T-helper 2 cell treated with Interferon-gamma antibody and Interleukin-4, amounts not matched to agents 5 μg/mL and 100 μg/mL, for 36 hours (primary cell): ENCODE measurements at places on chromosomes 1 and 21.

DNA sequence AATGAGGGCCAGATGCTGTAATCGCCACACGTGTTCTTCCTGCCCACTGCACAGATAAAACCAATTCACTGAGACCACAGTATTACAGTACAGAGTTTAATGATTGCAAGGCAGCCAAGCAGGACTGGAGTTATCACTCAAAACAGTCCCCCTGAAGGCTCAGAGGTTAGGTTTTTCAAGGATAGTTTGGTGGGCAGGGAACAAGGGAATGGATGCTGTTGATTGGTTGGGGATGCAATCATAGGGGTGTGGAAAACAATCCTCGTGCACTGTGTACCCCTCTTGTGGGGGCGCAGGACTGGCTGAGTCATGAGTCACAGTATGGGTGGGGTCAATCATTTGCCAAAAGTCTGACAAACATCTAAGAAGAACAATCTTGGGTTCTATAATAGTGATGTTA lies 12.4 kb upstream of the USP1 start:
- no peak for DNase-seq

- no peak for DNase-seq
Measured at GRCh38 chr1:32126770-32127169, 18.9 kb downstream of the KPNA6 start.

GRCh38 chr1:211037095-211037494 lies 96.9 kb downstream of the KCNH1 start:
- no peak for DNase-seq

GRCh38 chr1:54549181-54549924 lies 1.3 kb downstream of the ACOT11 start:
- no peak for DNase-seq

DNA sequence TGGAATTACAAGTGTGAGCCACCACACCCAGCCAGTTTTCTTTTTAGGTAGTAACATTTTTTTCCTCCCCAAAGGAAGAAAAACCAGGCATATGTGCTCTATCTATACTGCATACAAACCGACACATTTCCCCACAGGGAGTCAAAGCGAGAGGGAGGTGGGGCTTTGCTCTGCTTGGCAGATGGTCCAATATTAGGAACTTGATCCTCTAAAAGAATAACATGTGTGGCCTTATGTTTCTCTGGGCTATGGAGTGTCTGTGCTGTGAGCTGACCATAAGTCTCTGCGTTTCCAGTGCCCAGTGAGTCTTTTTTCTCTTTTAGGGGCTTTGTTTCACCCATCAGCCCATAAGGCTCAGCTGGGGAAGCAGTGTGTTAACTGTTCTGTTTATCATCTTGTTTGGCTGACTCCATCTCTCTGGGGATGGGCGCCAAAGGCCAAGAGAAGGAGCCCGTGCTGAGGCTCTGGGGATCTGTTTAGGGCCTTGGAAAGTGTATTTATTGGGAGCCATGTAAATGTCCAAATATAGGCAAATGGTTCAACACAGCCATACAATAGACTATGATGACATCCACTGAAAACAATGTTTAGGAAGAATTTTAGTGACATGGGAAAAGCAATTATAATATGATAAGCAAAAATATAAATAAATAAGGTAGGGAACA lies 20.2 kb downstream of the LMOD1 start:
- no peak for DNase-seq

DNA sequence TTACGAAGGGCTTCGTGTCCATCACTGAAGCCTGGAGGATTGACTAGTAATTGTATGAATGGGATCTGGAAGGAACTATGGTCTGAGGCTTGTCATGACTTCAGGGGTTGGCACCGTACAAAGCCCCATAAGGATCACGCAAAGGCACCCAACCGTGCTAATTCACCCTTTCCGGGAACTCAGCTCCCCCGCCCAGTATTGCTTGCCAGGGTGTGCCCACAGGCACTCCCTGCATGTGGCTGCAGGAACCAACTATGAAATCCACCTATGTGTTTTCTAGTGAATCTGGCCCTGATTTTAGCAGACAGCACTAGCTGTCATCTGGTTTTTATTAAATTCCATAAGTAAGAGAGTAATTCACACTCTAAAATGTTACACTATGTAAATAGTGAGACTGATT lies 139.2 kb downstream of the TM2D1 start:
- DNase-seq = no peak

DNA sequence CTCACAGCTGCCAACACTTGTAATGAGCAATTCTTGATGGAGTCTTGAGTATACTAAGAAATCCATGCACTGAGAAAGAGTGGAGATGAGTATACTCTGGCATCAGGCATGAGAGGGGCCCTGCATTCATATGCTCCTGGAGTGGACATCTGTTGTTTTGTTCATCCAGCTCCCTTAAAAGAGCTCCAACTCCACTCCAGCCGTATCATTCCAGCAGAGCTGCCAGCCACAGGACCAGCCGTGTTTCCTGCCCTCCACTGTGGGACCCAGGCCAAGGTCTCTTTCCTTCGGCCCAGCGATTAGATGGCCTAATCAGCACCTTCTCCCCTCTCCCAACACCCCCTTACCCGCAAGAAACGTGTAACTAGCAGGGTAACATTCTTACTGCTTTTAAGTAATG lies 144.5 kb downstream of the OMA1 start:
- no peak for DNase-seq

DNA sequence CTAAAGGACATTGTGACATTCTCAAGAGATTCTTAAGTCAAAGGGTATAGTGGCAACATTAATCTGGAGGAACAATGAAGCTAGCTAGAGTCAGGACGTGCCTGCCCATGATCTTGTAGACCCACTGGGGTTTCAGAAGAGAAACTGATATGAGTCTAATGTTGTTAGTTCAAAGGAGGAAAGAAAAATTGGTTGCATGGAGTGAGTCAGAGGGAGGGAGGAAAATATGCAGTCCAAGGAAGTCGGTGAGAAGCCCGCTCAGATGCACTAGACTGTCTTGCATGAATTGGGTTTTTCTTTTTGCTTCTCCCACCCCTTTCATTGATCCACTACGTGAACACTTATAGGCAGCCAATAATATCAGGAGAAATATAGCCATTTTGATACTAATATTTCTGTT lies 53.8 kb upstream of the SYT14 start:
- DNase-seq = no peak

GRCh38 chr21:32046191-32046590 lies 173.4 kb downstream of the HUNK start:
- DNase-seq = no peak

DNA sequence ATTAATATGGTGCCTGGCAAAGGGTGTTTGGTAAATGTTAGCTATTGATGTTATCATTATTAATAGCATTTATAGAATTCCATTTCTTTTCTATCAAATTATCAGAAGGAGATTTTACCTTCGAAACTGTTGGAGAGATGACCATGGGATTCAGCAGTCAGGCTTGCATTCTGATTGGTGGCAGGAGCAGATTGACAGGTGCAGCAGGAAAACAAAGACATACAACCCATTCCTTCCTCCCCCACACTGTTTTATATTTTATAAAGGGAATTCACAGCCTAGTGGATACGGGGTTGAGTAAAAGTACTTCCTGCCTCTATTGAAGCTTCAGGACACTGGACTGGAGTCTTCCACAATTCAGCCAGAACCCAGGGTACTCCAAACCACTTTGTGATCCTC lies 55.1 kb upstream of the SYT14 start:
- DNase-seq = no peak

GRCh38 chr1:245285168-245285567 lies 130.4 kb downstream of the KIF26B start:
- DNase-seq = no peak

GRCh38 chr1:240294566-240294965 lies 202.9 kb downstream of the FMN2 start:
- DNase-seq = no peak

DNA sequence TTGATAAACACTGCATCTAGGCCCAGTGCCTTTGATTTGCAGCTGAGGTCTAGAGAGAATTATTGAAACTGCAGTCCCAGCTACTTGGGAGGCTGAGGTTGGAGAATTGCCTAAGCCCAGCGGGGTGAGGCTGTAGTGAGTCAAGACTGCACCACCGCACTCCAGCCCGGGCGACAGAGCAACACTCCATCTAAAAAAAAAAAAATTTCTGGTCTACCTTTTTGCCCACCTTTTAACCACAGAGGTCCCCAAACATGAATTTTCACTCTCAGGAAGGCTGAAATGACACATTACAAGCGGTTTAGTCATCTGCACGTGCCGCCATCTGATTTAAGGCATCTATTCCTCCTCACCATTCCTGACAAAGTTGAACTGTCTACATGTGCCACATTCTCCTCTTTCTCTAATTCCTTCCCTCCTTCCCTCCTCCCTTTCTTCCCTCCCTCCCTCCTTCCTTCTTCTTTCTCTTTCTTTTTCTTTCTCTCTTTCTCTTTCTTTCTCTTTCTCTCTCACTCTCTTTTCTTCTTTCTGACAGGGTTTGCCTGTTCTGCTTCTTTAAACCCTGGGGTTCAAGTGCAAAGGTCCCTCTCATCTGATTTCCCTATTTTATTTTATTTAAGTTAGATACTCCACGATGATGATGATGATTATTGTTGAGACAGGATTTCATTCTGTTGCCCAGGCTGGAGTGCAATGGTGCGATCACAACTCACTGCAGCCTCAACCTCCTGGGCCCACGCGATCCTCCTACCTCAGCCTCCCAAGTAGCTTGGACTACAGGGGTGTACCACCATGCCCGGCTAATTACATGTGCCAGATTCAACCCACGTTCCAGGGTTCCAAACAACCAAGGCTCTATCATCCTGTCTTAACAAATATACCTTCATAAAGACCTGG lies 3.0 kb upstream of the SOD1 start:
- peak; percentile 32 for DNase-seq

DNA sequence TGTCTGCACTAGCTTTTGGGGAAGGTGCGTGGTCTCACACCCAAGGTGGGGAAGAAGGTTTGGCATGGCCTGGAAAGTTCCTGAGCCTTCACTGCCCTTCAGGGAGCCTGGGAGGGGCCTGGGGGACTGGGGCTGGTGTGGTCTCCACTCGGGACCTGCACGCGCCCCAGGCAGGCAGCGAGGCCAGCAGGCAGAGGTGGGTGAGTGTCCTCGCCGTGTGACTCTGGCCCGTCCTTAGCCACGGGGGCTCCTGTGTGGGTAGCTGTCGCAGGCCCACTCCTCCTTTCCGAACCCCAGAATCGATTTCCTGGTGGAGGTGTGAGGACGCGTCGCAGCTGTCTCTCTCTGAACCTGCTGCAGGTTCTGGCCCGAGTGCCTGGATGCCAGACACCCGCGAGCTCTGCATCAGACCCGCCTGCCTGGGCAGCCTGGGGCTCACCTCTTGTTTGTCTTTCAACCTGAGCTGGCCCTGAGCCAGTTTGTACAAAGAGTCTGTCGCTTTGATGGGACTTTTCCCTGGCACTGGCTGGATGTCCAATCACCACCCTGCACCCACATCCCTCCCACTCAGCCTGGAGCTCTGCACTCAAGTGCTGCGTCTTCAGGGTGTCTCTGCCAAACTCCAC lies 36.0 kb upstream of the SLC19A1 start:
- no peak for DNase-seq

GRCh38 chr1:183604815-183605214 lies 14.6 kb upstream of the NCF2 start:
- DNase-seq = no peak

DNA sequence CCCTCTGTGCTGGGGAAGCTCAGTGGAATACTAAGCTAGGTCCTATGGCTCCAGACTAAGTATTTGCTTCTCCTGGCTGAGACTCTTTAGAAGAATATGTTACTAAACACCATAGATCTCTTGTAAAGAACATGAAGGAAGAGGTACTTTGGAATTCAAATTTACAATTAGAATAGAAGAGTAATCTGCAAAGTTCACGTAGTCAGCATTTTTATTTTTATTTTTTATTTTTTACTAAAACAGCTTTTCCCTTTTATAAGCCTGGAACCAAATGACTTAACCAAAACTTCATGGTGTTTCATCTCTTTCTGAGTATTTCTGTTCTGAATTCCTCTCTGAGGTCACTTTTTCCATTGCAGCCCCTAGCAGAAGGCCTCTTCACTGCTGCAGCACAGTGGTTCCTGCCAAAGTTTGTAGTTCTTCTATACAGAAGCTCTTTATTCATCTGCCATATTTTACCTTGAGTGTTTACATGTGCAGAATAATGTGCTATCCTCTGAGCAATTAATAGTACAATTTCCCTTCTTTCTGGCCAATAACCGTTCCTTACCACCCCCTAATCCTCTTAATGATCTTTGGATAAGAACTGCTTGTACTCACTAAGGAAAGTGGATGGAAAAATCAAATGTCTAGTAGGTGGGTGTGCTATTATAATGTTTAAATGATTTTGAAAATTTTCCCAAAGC lies 27.2 kb downstream of the TSEN15 start:
- DNase-seq = no peak

- DNase-seq = no peak
Measured at GRCh38 chr21:14486869-14487268, 59.2 kb downstream of the SAMSN1 start.

DNA sequence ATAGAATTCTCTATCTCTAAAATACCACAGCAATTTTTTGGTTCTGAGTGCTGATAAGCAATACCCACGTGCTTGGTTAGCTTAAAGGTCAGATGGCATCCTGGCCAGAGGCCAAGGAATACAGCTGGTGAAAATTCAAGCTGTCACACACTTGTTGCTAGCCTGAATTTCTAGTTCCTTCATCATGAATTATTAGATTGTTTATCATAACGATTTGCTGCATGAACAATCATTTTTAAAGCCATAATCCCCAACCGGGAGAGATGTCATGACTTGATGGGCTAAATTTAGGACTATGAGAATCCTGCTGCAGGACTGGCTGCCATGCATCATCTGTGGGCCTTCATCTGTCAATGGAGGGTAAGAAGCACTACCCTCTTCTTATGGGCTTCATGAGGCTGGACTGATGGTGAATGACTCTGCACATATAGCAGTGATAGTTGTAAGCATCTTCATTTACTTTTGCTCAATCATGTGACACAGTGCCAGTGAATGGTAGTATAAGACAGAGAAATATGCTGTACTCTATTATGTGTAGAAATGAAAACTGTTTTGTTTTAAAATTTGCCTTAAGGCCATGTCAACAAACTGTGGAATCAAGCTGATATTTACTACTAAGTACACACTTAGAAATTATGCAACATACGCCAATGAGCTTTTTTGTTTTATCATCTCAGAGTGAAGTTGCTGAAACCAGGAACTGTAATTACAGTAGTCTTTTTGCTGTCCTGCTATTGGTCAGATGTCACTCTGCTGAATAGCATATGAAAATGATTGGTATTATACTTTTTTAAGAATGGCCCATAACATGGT lies 80.5 kb upstream of the RALGPS2 start:
- no peak for DNase-seq

DNA sequence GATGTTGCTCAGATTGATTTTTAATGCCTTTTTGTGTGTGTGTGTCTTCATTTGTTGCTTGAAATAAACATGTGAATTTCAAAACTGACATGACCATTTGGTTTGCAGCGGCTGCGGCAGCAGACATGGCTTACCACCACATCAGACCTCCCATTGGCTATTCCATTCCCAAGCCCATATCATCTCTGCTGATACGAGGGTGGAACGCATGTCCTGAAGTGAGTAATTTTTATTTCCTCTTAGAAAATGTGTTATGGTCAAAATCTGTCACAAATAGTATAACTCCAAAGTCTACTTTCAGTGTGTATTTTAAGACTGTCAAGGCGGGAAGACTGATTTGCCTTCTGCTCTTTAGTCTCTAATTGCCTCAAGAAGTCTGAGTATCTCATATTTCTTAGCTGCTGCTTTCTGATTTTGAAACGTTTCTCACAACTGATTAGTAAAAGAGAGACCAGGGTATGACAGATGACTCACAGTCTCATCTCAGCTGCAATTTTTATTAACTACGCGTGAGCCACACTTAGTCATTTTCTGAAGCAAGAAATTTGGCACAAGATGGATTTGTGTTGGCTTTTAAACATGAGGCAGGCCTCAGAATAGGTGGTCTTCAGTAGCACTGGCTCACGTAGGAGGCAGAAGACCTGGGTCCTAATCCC lies 49.0 kb downstream of the LRRC53 start:
- no peak for DNase-seq
